ENCODE measurements at places on chromosomes 13 and 19.

DNA sequence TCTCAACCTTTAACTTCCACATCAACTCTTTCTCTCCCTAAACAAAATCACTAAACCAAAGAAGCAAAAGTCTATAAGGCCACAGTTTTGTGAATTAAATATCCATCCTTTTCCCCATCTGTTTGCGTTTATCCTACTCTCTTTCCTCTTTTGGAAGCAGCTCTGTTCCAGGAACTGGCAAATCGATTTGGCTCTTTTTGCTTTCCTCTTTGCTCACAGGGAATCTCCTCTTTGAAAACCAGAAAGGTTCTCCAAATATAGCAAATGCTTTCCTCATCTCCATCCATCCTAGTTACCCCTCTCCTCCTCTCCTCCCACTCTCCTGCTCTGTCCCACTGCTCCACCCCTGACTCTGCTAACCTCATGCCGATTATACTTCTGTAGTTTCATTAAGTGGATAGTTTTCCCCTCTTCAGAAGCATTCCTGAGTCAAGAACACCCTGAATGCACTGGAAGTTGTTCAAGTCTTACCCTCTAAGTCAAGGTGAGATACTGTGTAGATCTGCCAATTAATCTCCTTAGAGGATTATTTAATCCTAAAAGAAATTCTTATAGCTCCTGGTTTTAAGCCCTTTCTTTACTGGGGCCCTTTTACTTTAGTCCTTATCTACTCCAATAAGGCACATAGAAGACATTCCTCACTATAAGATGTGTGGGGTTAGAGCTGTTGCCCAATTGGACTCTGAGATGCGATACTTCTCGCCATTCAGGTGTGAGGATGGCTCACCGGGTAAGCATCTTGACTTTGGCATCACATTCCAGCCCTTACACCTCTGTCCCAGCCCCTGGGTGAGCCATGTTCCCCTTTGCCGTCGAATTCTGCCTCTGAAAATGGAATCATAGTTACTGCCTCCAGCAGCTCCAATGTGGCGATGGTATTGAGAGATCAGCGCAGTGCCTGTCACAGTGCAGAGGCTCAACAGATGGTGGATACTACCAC is 67.6 kb downstream of the COL4A2 start:
- DNase-seq, result no peak

DNA sequence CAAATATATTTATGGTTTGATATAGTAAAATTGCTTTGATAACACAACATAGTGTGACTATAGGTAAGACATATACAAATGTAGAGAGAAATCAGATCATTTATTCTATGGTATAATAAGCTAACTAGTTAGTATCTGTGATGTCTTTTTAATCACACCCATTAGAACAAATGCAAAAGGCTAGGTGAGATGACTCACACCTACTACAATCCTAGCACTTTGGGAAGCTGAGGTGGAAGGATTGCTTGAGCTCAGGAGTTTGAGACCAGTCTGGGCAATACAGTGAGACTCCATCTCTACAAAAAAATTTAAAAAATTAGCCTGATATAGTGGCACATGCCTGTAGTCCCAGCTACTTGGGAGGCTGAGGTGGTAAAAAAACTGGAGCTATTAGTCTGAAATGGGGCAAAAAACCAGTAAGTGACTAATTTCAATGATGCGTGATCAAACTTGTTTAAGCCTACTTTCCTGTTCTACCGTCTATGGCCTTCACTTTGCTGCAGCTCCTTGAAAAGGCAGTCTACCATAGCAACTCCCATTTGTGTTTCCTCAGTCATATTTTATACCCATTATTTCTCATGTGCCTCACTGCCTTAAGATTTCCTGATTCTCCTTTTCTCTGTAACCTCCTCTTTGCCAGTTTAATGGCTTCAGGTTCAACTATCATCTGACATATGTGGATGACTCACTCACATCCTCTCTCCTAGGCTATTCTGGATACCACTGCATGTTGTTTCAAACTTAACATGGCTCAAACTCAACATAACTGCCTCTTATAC is 12.5 kb downstream of the ALG5 start:
- DNase-seq, result no peak

GRCh38 chr19:48274173-48274572 is 4.3 kb downstream of the ZNF114 start:
- no peak for DNase-seq

DNA sequence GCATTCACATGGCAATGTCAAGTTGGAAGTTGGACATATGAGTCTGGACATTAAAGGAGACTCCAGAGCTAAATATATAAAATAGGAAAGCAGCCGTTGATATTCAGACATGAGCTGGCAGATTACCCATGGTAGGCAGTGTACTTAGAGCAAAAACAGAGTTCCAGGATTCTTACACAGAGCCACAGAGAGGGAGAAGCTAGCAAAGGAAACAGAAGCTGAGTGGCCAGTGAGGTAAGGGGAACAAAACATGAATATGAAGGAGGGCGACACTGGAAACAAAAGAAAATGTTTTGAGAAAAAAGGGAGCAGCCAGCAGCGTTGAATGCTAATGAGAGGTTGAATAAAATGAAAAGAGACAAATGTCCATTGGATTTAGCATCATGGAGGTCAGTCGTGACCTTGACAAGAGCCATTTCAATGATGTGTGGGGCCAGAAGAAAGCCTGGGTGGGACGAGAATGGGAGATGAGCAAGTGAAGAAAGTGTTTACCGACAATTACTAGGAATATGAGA is 198.4 kb downstream of the POU4F1 start:
- DNase-seq, result no peak

DNA sequence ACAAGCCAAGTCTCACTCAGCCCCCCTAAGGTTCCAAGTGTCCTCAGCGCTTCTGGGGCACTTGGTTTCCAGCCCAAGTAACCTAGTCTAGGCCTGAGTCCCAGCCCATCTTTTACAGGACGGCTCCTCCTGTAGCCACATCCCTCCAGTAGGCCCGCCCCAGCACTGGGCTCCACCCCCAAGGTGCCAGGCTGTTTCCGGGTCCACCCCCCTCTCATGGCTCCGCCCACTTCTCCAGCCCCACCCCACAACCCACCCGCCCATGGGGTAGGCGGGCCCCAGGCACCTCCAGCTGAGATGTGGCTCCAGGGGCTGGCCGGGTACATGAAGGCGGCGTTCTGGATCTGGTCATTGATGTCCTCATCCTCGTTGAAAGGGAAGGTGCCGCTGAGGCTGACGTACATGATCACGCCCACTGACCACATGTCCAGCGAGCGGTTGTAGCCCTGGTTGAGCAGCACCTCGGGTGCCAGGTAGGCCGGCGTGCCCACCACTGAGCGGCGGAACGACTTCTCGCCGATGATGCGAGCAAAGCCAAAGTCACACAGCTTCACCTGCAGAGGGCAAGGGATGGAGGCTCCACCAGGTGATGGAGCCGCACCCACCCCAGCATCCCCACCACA is 17.2 kb upstream of the DACT3 start:
- peak; percentile 56 for DNase-seq

DNA sequence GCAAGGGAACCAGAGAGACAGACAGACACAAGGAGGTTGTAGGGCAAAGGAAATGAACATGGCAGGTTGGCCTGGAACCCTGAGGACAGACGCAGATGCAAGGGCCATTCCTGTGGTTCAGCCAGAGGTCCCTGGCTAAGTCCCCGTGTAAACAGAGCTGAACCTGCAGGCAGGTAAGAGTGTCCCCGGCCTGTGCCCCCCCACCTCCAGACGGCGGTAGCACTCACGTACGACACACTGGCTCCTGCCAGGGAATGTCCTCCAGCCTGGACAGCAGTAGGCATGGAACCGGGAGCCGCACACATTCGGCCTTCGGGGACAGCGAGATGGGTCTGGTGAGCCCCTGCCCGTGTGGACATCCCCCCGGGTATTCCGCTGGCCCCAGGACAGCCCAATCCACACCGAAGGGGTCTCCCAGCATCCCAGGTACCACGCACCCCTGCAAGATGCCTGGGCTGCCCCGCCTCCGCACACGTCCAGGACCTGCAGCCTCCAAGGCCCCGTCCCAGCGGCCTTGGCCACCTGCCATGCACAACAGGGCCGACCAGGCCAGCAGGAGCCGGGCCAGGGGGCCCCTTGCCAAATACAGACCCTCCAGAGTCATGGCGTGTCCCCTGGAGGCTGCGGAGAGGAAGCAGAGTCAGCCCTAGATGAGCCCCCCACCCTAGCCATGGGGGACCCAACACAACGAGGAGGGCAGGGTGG is 2.4 kb downstream of the FBN3 start:
- no peak for DNase-seq

DNA sequence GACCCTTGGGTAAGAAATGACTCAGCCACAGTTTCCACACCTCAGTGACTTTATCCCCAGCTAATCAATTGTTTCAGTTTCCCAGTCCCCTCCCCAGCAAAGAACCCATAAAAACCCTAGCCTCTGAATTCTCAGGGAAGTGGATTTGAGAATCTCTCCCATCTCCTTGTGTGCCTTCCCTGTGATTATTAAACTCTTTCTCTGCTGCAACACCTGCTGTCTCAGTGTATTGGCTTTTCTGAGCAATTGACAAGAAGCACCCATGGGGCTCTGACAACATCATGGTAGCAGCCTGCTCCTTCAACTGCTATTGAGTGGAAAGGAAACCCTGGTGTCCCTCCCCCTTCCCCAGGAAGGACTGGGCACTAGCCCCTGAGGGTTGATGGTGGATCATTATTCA is 73.7 kb downstream of the UQCRFS1 start:
- DNase-seq, result no peak

DNA sequence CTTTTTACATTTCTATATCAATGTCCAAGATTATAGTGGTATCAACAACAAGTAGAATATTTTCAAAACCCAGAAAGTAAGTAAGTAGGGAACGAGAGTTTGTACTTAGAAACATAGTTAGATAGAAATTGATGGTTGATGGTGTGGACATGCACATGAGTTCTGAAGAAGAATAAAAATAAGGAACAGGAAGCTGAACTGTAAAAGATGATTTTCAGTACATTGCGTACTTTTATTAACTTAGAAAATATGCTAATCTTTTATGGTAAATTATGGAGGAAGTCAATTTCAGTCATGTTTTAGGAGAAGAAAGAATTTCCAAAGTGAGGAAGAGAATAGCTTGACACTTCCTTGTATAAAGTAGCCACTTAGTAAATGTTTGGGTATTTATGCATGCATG is 12.3 kb upstream of the GPR18 start:
- DNase-seq, result no peak

- DNase-seq, result no peak
Observed at GRCh38 chr19:28862238-28862637, 350.7 kb downstream of the UQCRFS1 start.

GRCh38 chr13:46679369-46680120 is 117.4 kb downstream of the ESD start:
- DNase-seq, result no peak

GRCh38 chr13:114088234-114088633 is 44.2 kb downstream of the RASA3 start:
- DNase-seq, result no peak

DNA sequence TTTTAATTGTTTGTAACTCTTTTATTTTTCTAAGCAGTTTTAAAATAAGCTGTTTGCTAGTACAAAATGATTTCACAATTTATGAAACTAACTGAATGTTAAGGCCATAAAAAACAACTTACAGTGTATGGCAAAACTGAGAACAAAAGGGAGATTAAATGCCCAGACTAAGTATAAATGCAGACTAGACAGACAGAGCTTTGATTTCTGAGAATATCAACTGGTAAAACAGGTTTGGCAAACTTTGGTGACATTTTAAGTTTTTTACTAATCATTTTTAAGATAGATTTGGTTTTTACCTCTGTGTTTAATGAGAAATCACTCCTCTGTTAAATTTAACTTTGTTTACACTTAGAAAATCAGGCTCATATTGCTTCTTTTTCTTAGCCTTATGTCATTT is 127.5 kb upstream of the KLF5 start:
- no peak for DNase-seq

- DNase-seq, result no peak
Observed at GRCh38 chr13:89891416-89891815, 1456.1 kb upstream of the MIR17HG start.

- peak; percentile 76 for DNase-seq
Observed at GRCh38 chr13:30132623-30133553, 174.5 kb downstream of the KATNAL1 start.

- DNase-seq, result no peak
Observed at GRCh38 chr13:38180126-38180525, 169.5 kb upstream of the UFM1 start.

DNA sequence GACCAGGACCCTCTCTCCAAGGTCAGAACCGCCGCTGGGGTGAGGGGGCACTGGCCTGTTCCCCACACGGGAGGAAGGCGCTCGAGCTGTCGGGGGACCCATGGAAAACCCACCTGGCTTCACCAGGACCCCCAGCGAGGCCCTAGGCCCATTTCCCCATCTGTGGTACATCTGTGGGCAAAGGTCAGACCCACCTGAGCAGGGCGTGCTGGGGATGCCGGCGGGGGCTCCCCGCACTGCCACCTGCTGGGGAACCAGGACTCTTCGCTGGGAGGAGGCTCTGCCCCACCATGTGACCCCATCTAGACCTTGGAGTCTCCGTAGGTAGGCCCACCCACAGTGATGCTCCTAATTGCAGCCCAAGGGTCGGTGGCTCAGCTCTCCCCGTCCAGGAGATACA is 511 bp downstream of the WDR88 start:
- DNase-seq, result no peak

DNA sequence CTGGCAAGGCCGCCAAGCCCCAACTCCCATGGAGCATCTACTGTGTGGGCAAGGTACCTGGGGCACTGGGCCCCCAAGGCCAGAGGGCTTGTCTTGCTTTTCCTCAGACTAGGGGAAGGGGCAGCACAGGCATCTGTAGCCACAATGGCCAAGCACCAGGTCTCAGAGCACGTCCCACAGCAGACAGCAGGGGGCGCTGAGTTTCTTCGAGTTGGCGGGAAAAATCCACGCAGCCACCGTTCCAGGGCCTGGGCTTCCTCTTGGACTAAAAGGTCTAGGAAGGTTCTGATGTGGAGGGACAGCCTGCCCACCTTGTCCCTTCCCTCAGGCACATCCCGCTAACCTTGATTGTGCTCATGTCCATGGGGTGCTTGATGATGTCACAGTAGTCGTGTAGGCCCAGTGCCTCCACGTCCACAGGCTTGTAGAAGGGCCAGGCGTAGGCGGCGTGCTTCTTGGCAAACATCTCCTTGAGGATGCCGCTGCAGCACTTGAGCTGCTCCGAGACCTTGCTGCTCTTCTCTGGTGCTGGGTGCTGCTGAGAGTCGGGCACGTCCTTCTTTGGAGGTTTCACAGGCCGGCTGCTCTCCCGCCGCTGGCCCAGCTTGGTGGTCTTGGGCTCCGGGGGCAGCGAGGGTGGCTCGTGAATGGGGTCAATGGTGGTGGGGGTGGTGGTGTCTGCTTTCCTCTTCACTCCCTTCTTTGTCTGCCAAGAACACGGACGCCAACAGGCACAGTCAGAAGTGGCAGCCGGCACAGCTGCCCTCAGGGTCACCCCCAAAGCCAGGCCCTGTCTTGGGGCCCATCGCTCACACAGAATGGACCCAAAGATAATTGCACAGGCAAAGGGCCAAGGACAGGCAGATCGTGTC is 32.0 kb upstream of the EPHX3 start:
- no peak for DNase-seq

GRCh38 chr19:44615863-44616247 is 2.5 kb downstream of the IGSF23 start:
- no peak for DNase-seq

DNA sequence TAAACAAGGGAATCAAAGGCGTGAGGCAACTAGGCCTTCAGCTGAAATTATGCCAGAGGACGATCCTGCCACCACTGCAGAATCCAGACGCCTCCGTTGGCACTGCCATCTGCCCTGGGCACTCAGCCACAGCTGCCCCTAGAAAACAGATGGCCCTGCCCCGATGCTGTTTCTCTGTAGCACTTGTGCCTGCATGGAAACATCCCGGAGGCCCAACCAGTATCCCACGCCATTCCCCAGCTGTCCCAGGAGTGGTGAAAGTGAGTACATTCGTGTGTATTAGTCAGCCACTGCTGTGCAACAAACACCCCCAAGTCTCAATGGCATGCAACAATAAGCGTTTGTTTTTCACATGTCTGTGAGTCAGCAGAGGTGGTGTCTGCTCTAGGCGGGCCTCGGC is 8.9 kb upstream of the CRTC1 start:
- no peak for DNase-seq
